ENCODE measurements at places on chromosomes 2 and 18.

GRCh38 chr2:80364524-80365212 is 60.1 kb upstream of the LRRTM1 start:
- no peak for DNase-seq

DNA sequence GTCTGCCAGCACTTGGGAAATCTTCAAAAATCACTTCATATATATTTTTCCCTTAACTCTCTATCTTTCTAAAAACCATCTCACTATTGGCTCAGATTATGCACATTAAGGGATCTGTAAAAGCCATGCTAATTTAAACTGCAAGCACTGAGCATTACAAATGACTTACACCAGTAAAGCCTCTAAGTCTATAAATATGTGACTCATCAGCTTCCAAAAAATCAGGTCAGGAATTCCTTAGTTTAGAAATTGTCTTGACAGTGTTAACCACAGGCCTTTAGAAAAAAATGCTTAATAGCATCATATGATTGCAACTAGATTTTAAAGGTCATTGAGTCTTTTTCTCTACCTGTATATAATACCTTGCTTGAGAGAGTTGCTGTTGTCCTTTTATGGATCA is 1113.6 kb upstream of the PIK3C3 start:
- no peak for DNase-seq

DNA sequence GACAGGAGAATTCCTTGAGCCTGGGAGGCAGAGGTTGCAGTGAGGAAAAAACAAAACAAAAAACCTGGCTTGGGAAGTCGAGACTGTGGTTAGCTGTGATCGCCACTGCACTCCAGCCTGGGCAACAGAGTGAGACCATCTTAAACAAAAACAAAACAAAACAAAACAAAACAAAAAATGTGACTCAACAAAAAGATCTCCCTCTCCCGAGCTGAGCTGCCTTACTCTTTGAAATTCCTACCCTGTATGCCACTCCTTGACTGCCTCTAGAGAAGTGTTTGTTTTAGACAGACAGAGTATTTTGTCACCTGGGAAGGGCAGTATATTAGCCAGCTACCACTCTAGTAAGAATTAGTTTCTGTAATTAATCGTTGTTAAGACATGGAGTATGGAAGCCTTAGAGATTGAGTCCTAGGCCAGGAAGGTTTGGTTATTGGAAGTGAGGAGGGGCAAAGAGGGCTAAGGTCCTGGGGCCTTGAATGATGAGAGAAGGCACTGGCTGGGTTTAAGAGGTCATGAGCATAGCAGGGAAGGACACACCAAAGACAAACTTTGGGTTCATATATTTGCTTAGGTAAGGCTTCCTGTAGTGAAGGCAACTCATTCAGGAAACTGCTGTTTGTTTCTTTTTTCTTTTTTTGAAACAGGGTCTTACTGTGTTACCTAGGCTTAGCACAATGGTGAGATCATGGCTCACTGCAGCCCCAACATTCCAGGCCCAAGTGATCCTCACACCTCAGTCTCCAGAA is 56.0 kb downstream of the HAUS1 start:
- DNase-seq, result no peak

DNA sequence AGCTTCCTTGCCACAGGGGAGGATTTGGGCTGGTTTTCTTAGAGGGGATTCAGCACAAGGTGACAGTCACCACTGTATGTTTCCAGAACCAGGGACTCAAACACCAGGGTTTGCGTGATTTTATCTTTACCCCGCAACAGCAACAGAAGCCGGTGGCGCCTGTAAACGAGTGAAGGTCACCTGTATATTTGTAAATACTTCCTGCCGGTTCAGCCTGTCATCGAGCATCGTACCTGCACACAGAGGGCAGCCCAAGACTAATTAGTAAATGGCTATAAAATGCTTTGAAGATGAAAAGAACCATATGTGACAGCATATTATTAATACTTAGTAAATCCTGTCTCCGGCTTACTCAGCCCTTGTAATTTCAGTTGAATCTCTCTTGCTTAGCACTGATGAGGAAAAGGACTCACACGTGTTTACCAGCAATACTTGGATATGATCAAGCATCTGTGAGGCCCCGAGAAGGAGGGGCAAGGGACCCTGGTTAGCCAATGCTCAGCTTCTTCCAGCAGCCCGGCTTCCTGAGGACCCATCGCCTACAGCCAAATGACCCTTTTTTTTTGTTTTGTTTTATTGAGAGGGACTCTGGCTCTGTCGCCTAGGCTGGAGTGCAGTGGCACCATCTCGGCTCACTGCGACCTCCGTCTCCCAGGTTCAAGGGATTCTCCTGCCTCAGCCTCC is 51.3 kb upstream of the FOSL2 start:
- no peak for DNase-seq

GRCh38 chr18:27604583-27604982 is 419.5 kb upstream of the CHST9 start:
- no peak for DNase-seq

GRCh38 chr2:112021781-112022231 is 33.3 kb upstream of the TMEM87B start:
- DNase-seq, result peak; percentile 72

DNA sequence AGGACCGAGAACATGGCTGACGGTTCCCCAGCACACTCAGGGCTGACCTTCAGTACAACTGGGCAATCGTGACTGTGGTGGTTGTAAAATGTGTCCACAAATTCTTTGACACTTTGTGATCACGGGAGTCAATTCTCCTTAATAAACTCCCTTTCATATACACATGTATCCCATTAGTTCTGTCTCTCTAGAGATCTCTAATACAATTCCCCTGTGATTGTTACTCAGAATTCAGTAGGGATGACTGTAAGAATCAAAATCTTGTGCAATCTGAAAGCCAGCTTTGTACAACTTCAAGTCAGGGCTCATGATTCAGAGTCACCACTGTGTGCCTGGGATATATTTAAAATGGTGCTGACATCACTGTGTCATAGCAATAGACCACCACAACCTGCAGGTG is 89.5 kb upstream of the LMAN1 start:
- DNase-seq, result peak; percentile 3

- DNase-seq, result no peak
These were observed 87.5 kb upstream of the COPS8 start for GRCh38 chr2:236998236-236998635.

DNA sequence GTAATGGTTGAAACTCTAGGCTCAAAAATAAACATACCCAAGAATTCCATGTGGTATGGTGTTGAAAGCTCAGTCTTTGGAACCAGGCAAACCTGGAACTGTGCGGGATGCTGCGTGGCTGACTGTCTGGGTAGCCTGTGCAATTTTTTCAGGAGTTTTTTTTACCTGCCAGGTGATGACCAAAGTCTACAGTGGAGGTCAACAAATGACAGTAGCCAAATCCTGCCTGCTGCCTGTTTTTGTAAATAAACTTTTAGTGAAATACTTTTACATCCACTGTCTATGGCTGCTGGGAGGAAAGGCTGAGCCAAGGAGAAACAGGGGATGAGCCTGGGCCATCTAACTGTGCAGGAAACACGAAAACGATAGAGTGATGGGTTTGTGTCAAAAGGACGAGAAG is 240.6 kb downstream of the PIEZO2 start:
- no peak for DNase-seq

- peak; percentile 39 for DNase-seq
These were observed 5.2 kb upstream of the CHCHD5 start for GRCh38 chr2:112579241-112579640.

- no peak for DNase-seq
These were observed 146.2 kb upstream of the OSR1 start for GRCh38 chr2:19504400-19505198.

DNA sequence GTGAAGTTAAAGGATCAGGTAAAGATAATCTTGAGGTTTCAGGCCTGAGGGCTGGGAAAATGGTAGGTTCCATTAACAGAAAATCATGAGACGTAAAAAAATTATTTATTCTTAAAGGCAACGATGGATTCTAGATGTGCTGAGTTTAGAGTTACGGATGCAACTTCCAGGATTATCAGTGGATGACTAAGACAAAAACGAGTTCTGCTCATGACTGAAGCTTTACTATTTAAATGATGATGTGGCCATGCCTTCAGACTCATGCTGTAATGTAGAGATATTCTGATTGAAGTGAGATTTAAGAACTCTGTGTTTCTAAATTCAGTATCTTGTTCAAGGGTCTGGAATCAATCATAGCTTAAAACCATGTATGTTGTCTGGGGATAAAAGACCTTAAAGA is 5.0 kb downstream of the TMEM237 start:
- no peak for DNase-seq

DNA sequence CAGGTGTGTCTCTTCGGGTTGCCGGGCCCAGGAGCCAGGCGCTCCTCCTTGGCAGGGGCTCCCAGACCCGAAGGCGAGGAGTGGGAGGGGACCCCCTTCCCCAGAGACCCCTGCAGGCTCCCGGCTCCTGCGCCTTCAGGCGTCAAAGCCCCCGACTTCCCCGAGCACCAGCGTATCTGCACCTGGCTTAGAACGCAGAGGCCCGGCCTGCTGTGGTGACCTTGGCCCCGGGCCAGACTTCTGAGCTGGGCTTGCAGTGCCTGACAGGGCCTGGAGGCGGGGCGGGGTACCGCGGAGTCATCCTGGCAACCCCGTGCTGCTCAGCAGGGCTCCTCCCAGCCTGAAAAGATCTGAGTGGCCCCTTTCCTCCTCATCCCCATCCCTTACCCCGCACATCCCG is 27.0 kb downstream of the SKA1 start:
- no peak for DNase-seq
